ENCODE measurements at places on chromosomes 4 and X. TPM values are rescaled to one million over a fixed set of nuclear protein-coding genes. Genes with fewer than 3 reads are reported as not detected.

The EREG gene
- total RNA-seq = 0.58 TPM

The DCAF8L2 gene
- not detected for total RNA-seq

GRCh38 chrX:125604448-125604847 is 284.8 kb downstream of the TEX13C start:
- no peak for DNase-seq

DNA sequence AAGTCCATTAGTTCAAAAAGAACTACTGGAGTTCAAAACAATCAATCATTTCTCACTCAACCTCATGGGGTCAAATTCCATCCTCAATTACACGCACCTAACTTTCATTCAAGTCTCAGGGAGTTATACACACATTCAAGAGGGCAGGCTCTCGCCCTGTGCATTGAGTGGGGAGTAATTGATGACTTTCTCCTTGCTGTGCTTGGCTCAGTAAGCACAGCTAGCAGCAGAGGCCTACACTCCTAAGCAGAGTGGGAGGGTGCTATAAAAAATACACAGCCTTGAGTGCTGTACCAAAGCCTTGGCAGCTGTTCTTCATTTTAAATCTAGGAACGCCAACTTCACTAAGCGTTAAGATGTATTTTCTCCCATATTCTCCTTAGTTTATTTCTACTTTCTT is 958.3 kb upstream of the ADGRL3 start:
- no peak for DNase-seq

The USP11 gene
- total RNA-seq = 66.2 TPM

DNA sequence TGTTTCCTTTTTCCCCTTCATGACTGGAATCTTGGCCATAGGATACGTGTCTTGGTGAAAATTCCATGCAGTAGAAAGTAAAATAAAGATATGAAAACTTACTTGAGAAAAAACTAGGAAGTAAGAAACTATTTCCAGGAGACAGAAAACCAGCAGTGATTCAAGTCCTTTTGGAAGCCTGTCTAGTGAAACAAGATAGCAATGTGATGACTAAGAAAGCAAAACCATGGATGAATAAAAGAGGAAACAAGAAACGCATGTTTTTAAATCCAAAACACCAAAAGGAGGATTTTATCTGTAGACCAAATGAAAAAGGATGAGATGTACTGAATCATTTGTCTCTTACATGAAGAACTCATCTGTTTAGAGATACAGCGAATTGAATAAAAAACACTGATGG is 1430.0 kb downstream of the ARAP2 start:
- no peak for DNase-seq

The DAPP1 gene
- 9.1 TPM for total RNA-seq

DNA sequence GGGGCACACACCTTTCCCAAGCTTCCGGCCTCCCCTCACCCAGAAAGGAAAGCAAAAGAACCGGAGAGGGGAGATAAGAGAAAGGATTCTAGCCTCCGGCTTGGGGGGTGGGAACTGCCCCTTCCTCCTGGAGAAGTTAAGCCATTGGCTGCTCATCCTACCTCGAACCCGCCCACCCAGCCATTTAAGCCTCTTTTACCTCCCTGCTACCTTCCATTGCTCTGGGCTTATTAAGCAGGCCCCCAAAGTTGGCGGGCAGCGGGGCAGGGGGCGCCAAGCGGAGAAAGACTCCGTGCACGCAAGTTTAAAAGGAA is 2.3 kb downstream of the MAML3 start:
- peak; percentile 57 for DNase-seq

The TBX22 gene
- total RNA-seq = not detected

The PFKFB1 gene
- total RNA-seq = 0.49 TPM

The PPA2 gene
- total RNA-seq = 46.1 TPM

GRCh38 chrX:124373348-124373747 is 27.0 kb downstream of the SH2D1A start:
- DNase-seq = no peak

DNA sequence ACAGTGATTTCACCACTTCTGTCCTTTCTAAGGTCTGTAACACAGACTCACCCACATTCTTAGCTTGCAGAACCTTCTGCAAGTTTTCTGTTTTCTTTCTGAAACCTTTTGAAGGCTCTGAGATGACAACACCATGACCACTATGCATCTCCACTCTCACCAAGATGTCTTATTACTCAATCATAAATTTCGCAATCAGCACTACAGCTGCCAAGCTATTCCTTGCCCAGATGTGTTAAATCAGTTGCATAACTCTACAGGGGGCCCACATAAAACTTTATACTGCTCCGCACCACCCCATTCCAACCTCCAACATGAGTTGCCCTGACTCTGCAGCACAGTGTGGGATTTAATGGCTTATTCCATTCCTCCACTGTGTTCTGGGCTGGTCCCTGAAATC is 229.9 kb downstream of the COL25A1 start:
- peak; percentile 1 for DNase-seq

GRCh38 chrX:20218836-20219505 is 47.7 kb downstream of the RPS6KA3 start:
- no peak for DNase-seq

DNA sequence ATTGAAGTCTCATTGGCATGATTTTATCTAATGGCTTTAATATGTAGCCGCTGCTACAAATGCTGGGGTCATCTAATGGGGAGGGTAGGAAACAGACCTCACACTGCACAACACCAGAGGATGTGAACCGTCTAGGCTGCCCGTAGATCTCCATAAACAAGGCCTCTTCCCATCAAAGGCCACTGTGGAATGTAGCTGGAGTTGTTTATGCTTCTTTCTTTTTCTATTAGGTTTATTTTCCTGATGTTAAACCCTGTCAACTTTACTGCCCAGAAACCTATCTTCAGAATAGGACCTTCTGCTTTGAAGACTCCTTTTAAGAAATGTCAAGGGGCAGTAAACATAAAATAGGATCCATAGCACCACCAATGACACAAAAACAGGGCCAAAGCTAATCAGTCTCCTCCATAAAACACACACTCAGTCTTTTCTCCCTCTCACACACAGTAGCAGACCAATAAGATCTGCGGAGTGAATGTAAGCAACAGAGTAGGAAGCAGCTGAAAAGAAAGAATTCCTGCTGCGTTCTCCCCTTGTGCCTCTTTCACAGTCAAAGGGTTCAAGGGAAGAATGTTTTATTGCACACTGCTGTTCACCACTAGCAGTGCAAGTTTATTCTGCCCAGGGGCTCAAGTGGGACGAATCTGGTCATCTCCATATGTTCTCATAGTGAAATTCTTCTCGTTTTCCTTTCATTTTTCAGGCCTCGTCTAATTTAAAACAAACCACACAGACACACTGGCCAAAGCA is 72.2 kb downstream of the MAML3 start:
- no peak for DNase-seq

- no peak for DNase-seq
Observed at GRCh38 chr4:88803600-88804096, 106.0 kb upstream of the NAP1L5 start.

- no peak for DNase-seq
Observed at GRCh38 chr4:101141855-101142254, 205.5 kb downstream of the PPP3CA start.

DNA sequence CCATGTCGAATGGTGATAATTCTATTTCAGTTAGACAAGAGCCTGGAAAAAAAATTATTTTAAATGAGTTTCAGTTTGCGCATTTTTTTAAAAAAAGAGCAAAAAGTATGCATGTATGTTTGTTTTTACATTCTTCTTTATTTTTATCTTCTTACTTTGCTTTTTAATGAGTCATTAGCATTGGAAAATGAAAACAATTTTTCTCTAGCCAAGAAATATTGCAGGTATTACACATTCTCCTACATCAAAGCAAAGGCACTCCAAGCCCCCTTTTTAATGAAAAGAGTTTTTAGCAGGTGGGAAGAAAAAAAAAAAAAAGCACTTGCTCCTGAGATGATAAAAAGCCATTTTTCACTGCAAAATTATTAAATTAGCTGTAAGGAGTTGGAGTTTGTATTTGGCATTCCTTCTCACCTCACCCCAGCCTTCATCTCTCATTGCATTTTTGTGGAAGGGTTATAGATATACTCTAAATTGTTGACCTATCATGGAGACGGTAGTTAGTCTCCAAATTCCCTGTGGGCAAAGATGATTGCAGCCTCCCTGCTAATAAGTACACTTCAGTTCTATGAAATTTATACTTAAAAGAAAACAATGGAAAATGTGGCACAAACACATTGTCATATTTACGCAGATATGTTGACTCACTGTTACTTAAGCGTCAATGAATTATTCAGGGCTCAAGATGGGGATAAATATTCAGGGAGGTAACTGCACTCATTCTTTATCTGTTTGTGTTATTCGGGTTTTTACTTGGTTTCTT is 43.8 kb downstream of the PALLD start:
- no peak for DNase-seq

DNA sequence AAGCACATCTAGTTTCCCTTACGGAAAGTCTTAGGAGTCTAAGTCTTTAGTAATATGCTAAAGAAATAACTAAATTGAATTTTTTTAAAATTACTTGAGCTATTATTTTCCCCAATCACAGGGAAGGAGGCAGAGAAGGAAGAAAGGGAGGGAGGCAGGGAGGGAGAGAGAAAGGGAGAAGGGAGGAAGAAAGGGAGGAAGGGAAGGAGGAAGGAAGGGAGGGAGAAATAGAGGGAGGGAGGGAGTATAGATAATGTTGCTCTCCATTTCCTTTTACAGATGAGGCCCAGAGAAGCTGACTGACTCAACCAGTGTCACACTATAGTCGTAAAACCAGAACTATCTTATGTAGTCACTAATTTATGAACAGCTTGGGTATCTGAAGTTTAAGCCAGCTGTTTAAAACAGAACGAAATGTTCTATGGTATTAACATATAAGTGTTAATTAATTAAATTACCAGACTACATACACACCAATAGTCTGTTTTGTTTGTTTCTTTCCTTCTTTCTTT is 14.6 kb downstream of the SH3RF1 start:
- no peak for DNase-seq

The MAP3K15 gene
- 0.14 TPM for total RNA-seq

The CXorf51A gene
- total RNA-seq = not detected

DNA sequence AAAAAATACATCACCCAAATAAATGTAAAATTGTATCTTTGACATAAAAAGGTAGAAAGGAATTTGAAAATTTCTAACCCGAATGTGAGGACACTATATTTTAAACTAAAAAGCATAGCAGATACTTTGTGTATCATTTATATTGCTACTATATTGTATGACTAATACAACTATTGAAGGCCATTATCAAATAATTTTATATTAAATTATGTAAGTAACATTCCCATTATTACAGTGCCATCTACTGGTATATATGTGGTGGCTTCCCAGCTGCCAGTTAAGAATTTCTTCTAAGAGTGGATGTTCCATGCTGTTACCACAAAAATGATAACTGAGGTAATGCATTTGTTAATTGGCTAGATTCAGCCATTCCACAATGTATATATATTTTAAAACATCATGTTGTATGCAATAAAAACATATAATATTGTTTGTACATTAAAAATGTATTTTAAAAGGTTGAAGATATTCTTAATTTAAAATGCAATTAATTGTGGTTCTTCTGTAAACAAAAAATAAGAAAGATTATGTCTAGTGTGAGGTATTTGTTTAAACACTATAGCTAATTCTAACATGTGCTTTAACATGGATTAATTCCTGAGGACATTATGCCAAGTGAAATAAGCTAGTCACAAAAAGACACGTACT is 65.3 kb downstream of the EGF start:
- no peak for DNase-seq

- DNase-seq = no peak
Observed at GRCh38 chr4:181372014-181372413, 871.2 kb upstream of the TENM3 start.

DNA sequence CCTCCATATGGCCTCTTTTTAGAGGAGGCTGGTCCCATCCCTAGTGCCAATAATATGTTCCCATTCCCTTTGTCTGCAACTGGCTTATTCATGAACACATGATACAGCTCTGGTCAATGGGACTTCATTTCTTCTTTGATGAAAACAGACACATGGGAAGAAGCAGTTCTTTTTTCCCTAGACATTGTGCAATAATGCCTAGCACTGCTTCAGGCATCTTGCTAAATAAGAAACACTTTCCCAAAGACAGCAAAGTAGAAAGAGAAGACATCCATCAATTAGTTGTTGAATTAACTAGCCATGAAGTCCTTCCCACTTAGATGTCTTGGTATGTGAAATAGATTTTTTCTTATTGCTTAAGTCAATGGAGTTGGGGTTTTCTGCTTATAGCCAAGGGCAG is 40.1 kb upstream of the TRPC3 start:
- DNase-seq = no peak

GRCh38 chr4:52861171-52861823 is 820 bp upstream of the RASL11B start:
- no peak for DNase-seq

GRCh38 chrX:104432321-104432720 is 133.7 kb upstream of the IL1RAPL2 start:
- no peak for DNase-seq

DNA sequence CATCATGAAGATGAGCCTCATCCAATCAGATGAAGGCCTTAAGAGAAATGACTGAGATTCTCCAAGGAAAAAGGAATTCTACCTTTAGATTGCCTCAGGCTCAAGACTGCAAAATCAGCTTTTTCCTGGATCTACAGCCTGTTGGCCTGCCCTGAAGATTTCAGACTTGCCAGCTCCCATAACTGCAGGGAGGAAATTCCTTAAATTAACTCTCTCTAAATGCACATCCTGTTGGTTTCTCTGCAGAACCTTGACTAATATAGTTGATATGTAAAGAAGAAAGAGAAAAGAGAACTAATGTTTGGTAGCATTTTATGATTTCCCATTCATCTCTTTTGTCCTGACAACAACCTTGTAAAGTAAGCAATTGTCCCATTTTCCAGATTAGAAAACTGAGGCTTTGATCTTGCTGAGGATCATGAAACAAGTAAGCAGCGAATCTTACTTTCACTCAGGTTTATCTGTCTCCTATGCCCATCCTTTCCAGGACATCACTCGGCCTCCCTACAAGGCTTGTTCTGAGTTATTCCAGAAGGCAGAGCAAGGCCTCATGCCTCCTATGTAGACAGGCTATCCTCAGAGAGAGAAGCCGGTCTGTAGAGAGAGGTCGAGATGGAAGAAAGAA is 115.0 kb upstream of the LDB2 start:
- no peak for DNase-seq

The SSX2B gene
- not detected for total RNA-seq

DNA sequence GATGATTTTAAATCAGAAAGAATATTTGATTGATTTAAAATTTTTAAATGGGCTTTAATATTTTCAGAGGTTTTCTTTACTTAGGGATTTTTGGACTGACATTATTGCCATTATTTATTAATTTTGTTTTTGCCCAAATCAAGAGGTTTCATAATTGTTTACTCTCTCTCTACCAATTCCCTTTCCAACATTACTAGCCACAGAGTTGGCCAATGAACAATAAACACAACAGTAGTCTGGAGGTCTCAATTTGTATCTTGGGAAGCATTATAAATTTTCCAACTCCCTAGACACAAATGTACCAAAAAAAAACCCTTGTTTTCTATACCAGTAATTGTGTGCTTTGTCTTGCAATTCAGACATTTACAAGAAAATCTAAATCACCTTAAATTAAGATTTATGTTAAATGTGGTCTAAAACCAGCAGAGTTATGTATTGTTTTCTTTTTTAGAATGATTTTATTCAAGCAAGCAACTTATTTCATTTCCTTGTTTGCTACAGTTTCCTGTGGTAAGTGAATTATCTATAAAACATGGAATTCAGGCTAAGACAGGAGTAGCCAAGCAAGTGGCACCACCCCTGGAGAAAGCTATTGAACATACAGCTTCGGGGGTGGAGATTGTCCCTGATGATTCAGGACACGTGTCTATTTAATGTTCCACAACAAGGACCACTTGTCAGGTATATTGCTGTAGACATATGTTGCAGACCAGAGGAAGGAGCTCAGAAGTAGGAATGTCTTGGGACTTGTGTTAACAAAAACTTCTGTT is 622 bp downstream of the KLKB1 start:
- DNase-seq = no peak

Data from CD4-positive, alpha-beta T cell (primary cell).